Testis (tissue), 5 donors: ENCODE measurements at places on chromosomes 11 and 22. TPM values are rescaled to one million over a fixed set of nuclear protein-coding genes. Genes with fewer than 3 reads are reported as not detected.

E2F8 gene
- total RNA-seq = 1.1 TPM

ACAD8 gene
- 47.9 TPM for total RNA-seq

TEX54 gene
- total RNA-seq = 18.4 TPM

OR8H1 gene
- not detected for total RNA-seq

SYNGR1 gene
- 32.5 TPM for total RNA-seq

OR52H1 gene
- total RNA-seq = 1.9 TPM

LSP1 gene
- 19.9 TPM for total RNA-seq

ADSL gene
- 78.9 TPM for total RNA-seq

TSPAN32 gene
- 1.0 TPM for total RNA-seq

HORMAD2 gene
- total RNA-seq = 24.2 TPM

MRGPRG gene
- total RNA-seq = not detected
